ENCODE measurements at places on chromosomes 7 and 10.

DNA sequence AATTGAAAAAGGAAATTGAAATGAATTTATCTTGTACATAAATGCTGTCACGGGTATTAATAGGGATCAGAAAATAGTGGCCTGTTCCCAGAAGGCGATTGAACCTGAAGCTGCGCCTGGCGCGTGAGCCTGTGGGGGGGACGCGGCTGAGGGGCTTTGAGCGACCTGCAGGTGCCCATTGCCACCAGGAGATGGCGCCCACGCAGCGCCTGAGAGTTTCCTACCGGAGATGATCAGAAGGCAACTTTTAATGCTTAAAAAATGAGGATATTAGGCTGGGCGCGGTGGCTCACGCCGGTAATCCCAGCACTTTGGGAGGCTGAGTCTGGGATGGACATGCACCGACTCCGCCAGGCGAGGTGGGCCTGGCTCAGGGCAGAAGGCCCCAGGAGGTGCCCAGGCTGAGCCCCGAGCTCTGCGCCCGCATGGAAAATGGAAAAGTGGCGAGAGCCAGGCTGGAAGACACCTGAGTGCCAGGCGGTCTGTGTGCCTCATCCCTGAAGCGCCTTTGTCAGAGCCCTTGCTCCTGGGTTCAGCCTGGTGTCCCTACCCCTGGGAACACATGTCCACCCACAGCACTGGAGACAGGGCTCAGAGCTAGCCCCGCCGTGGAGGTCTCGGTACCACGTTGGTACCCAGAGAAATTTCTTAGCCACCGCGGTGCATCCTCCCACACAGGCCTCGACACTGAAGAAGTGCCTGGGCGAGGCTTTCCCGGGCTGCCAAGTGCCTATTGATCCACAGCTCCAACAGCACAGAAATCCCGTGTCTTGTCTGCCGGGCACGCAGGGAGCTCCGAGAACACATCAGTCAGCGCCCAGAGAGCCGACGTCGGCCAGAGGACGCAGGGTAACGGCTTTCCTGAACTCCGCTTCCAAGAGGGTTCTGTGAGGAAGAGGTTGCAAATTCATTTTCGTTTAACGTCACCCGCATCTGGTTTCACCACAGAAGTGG is 117.4 kb downstream of the INPP5A start:
- peak; percentile 8 for DNase-seq

DNA sequence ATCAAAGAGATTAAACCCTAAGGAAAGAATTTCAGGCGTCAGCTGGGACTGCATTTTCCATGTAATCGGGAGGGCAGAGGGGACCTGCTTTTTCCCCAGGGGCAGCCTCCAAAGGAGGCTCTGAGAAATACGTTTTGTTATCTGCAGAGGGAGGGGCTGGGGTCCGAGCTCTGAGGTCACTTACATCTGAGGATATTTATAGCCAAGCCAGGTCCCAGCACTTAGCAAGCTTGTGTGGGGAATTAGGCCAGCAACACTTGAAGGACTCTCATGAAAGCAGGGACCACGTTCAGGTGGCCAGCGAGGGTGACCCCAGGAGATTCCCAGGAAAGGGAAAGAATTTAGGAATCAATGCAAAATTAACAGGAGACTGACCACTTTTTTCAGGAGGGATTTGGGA is 20.6 kb upstream of the GDI2 start:
- no peak for DNase-seq

DNA sequence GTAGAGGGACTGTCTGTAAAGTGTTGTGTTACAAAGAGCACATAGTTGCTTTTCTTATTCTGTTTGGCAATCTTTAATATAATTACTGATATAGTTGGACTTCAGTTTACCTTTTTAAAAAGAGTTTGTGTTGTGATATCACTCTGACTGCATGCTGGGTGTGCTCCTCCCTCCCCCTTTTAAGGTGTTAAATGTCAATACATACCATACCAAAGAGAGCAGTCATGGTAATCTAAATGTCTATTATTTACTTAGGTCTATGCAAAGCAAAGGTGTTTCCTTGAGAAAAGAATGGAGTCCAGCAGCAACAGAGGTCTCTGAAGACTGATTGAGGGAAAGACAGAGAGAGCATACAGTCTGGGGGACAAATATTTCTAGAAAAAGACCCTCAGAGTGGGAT is 275.1 kb upstream of the NRP1 start:
- DNase-seq, result no peak

DNA sequence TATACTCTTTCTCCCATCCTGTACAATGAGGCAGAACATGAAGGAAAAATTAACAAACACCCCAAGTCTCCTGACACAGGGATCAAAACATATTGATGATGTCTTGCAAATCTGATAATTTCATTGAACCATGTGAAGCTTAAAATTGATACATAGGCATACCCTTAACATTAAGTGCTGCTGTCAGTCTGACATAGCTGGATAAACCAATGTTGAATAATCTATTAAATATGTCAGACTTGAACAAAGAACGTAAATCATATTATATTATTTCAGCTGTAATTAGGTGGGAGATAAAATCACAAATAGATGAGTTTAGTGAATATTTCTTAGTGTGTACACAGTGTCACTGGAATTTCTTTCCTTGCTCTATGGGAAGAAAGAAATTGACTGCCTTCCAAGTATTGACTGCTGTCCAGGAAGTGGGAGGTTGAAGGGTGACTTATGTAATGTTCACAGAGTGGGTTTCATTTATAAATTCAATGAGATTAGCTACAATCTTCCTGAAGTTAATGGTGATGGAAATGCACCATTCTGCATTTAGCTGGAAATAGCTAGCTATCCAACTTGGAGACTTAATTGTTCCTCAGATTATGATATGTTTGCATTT is 170.8 kb downstream of the AUTS2 start:
- DNase-seq, result no peak

DNA sequence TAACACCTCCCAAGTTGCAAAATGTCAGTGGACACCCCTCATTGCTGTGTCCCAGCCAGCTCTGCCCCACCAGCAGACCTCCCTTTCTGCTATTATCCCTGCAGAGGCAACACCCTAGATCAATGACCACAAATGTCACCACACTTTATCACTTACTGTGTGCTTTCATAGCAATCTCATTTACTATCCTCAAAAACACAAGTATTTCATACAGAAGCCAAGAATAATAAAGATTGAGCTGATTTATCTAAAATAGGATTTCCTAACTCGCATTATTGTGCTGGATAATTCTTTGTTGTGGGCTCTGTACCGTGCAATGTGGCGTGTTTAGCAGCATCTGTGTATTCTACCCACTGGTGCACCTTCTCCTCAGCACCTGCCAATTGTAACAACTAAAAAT is 13.2 kb upstream of the ABCB5 start:
- no peak for DNase-seq

DNA sequence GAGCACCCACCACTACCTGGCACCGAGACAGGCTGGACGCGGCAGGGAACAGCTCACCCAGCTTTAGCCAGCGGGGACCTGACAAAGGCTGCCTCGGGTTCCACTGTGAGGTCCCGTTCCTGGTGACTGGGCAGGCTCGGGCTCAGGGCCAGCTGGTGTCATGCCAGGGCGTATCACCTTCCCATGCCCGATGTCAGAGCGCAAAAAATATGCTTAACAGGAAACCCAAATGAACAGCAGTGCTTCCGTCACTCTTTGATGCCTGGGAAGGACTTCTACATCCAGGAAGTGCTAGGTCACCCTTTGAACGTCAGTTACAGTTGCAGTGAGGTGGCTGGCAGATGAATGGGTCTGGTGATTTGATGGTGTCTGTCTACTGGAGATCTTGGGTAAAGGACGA is 106.0 kb downstream of the ADARB2 start:
- no peak for DNase-seq

- DNase-seq, result no peak
Observed at GRCh38 chr10:11338160-11338844, 273.1 kb downstream of the USP6NL start.

- DNase-seq, result no peak
Observed at GRCh38 chr7:146956321-146956720, 839.7 kb downstream of the CNTNAP2 start.

- DNase-seq, result no peak
Observed at GRCh38 chr10:132554991-132555647, 17.5 kb downstream of the INPP5A start.

DNA sequence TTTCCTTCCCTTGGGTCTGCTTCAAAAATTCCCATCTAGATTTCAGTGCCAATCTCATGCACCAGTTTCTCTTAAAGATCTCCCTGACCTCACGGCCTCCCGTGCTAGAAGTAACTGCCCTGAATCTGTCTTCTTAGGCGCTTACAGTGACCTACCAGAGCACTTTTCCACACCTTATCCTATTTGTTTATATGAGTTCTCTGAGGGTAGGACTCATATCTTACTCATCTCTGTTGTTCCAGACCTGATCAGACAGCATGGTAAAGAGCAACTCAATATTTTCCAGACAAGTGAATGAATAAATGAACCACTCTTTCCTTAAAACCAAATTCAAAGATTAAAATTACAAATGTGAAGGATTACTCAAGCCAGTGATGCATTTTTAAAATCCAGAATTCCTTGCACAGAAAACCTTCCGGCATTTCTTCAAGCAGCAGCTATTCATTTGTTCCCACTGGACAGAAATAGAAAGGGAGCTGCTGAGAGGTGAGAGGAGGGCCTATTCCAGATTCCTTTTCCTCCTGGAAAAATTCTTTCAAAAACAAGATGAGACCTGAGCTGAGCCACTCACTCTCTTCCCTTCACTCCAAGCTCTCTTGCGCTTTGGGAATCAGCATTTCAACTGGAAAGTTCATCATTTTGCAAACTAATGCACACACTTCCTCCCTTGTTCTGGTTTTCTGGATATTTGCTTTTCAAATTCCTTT is 94.6 kb downstream of the ELMO1 start:
- DNase-seq, result no peak

DNA sequence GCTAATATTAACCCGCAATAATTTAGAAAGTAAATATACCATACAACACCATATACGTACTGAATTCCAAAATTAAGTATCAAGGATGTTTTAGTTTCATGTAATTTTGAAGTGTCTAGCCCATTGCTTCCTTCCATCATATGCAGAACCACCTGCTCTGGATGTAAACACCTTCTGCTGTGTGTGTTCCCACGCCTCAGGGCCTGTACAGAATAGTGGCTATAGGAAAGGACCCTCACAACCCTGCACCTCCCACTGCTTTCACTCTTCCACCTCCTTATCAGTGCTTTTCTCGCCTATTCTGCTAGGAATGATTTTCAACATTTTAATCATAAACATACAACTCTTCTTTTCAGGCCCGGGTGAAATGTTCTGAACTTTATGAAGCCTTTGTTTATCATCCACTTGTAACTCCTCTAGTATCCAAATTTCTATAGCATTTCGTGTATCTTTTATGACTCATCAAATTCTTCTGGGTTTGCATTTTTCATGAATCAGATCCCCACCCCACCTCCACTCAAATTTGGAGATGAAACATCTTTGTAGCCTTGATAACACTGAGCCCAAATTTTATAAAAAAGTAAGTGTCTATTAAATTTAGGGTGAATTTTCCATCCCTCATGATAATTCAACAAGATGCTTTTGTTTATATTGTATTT is 1106.8 kb upstream of the C7orf33 start:
- DNase-seq, result no peak

- DNase-seq, result no peak
Observed at GRCh38 chr7:137885678-137886077, 38.9 kb upstream of the DGKI start.

GRCh38 chr7:43905956-43906330 is 453 bp downstream of the URGCP start:
- peak; percentile 13 for DNase-seq

All from NCI-H510A treated with DMSO at 0.1 percent for 48 hours (cell line).